ENCODE measurements at places on chromosomes 11 and 22.

GRCh38 chr11:132632641-132633124, 899.6 kb downstream of the OPCML start:
- DNase-seq: peak; percentile 93

DNA sequence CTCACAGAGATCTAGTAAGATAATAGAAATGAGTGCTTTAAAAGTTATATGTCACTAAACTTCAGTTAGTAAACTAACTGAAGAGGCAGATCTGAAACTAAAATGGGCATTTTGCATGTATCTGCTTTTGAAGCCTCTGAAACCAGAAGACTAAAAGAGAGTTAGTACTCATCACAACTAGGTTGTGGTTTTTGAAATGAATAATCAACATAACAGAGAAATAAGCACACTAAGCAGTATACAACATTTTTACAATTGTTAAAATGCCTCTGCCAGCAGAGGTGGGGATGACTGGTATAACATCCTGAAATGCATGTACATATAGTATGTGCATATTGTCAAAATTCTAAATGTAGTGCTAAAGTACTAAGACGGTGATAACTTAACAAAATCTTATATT, 564.5 kb downstream of the DLG2 start:
- DNase-seq: no peak

GRCh38 chr22:46941968-46942798, 179.7 kb downstream of the TBC1D22A start:
- DNase-seq: no peak

GRCh38 chr11:12386745-12387144, 9.4 kb downstream of the PARVA start:
- DNase-seq: no peak

DNA sequence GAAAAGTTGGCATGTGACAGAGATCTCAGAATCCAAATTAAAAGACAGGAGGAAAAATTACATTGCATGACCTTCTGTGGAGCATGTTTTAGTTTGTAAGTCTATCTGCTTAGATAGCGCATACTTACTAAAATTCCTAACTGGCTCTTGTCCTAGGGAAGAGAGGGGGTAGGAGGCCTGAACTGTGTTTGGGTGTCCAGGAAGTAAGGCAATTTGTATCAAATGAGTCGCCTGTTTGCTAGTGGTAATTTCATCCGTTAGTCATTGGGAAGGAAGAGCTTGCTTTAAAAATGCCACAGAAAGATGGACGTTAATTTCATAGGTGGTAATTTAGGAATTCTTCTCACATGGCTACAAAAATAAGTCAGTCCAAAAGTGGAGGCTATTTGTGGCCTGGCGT, 18.5 kb downstream of the GRK3 start:
- no peak for DNase-seq

DNA sequence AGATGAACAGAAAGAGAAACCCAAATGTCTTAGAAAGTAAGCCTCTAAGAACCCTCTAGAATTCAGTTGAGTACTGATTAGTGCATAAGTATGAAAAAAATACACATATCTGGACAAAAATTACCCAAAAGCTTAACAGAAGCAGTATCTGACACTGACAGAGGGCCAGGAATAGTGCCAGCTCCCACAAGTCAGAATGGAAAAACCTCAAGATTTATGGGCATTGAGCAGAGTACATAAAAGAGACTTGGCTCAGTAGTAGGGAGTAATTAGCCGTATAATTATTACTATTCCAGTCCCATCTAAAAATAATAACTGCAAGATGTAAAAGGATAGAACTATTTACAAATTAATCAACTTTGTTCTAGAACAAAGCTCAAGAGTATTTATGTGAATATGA, 834.5 kb downstream of the FAM181B start:
- no peak for DNase-seq

DNA sequence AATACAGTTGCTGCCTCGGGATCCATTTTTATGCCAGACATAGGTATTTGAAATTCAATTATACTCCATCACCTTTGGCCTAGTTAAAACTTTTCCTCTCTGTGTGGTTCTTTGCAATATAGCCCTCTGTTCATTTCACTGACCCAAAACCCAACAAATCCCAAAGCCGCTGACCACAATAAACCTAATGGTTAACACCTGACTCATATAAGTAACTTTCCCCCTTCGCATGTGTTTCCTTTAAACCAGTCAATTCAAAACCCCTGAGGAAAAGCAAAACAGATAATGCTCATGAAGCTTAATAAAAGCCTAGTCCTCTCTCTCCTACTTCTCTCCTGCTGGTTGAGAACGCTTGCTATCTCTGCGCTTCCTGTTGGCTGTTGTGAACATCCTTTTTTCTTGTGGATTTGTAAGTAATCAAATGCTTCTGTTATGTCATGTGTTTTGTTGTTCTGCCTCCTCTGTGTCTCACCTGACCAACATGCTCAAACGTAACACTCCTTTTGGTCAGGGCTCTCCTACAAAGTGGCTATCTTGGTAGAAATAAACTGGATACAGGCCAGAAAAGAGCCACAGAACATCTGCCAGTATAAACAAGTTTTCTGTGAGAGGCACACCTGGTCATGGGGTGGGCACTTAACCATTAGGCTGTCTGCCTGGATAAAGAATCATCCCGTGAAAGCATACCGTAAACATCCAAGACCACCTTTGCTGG, 652.6 kb downstream of the METTL15 start:
- DNase-seq: peak; percentile 78

- DNase-seq: no peak
Measured at GRCh38 chr11:19524171-19524671, 188.4 kb upstream of the NAV2 start.

- peak; percentile 8 for DNase-seq
Measured at GRCh38 chr22:44406341-44407170, 91.5 kb downstream of the RTL6 start.

- DNase-seq: no peak
Measured at GRCh38 chr11:76257074-76257719, 50.9 kb upstream of the WNT11 start.

DNA sequence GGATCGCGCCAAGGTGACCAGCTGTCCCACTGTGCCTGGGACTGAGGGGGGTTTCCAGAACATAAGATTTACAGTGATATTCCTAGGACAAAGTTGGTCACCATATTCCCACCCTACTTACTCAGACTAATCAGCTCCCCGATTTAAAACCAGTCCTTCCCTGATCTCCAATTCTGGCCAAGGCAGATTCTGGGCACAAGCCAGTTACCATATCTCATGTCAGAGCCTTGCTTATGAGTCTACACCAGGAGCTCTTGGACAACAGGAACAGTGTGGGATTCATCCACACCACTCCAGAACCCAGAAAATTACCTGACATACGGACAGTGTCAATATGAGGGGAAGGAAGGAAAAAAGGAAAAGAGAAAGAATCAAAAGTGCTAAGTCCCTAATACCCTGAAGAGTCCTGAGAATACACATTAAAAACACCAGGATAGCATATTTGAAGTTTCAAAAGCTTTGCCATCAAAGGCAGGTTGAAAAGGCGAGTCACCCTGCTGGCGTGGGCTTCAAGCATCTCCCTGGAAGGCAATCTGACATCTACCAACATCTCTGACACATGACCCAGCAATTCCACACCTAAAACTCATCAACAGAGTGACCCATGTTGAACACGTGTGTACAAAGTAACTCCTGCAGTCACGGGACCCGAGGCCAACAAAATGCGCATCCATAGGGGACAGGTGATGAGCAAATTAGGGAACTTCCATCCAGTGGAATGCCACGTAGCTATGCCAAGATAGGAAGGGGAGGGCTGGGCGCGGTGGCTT, 8.0 kb upstream of the IL2RB start:
- no peak for DNase-seq

GRCh38 chr11:117361432-117361831, 33.8 kb downstream of the CEP164 start:
- no peak for DNase-seq

DNA sequence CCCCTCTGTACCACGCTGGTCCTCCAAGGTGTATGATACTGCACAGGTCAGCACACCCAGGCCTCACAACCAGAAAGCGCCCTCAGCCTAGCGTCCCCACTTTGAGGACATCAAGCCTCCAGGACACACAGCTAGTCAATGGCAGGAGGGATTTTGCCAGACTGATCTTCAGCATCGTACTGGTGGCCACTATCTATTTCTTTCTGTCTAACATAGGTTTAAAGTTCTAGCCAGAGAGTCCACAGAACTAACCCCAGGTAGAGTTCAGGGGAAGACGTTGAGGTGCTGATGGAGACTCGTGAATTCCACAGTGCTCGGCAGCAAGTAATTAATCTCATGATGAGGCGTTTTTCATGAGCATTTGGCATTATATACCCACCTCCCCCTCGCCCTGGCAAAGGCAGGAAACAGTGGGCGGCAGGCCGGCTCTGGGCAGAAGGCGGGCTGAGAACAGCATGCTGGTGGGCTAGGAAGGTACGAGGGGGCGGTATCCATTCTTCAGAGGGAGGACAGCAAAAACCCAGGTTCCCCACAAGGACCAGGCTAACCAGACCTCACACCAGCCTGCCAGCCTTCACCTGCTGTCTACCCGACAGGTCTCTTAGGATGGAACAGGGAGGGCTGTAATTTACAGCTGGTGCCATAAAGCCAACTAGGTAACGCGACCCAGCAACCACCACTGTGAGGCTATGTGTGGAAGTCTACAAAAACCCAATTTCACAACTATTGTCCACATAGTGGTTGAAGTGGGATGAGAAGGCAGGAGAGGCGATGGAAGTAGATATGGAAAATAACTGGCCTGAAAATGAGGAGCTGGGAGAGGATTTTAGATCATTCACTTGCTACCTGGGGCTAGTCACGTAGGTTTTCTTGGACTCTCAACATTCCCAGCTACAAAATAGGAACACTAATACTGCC, 18.5 kb downstream of the MYH9 start:
- peak; percentile 44 for DNase-seq

- DNase-seq: no peak
Measured at GRCh38 chr11:109884501-109884900, 208.7 kb upstream of the ZC3H12C start.

DNA sequence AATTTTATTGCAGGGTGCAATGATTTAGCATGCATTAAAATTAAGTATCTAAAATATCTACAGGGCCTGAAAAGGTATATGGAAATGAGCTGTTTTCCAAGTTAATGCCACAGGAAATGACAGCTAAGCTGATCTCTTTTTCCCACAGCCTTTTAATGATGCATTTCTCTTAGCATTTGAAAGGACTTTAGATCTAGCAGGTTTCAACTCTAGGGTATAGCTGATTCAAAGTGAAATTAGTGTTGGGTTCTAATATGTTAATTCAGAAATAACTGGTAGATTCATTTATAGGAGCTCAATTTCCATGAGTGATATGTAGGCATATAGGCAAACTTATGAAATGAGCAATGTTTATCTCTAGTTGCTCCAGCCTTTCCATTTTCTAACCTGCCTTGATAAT, 274.2 kb downstream of the CASP12 start:
- DNase-seq: no peak

DNA sequence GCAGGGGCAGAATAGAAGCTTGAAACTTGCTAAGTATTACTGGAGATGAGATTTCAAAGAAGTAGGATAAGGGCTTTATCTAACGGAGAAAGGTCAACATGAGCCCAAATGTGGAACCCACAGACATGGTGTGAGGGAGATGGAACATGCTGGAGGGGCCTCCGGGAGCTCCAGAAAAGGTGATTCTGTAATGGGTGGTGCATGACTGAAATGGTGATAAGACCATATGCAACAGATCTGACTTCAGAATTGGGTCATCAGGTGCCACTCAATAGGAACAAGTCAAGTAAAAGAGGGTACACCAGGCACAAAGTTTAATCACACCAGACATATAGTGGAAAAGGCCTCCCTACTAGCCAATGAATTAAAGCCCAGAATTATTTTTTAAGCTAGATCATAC, 7.9 kb upstream of the CEP295 start:
- no peak for DNase-seq

DNA sequence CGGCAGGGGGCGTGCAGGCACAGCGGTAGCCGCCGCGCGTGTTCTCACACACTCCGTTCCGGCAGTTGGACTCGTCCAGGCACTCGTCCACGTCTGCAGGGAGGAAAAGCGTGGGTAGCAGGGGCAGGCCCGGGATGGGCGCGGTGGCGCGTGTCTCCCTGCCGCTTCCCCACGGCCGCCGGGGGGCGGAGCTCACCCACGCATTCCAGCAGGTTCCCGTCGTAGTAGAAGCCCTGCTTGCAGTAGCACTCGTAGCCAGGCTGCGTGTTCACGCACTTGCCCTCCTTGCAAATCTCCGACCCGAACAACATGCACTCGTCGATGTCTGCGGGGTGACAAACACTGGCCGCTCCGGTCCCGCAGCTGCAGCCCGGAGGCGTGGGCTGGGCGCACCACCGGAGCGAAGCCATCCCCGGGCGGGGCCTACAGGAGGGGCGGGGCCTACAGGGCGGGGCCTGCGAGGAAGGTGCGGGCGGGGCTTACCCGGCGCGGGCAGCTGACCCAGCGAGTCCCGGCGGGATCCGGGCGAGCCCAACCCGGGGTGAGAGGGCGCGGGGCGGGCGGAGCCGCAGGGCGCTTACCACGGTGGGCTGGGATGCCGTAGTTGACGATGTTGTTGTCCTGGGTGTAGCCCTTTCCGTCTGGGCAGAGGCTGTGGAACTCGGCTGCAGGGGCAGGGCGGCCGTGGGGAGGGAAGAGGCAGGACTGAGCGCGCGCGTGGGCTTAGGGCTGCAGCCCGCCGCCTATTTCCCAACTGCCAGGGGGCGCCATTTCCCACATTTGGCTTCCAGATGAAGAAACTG, 15.6 kb downstream of the SCYL1 start:
- DNase-seq: no peak

DNA sequence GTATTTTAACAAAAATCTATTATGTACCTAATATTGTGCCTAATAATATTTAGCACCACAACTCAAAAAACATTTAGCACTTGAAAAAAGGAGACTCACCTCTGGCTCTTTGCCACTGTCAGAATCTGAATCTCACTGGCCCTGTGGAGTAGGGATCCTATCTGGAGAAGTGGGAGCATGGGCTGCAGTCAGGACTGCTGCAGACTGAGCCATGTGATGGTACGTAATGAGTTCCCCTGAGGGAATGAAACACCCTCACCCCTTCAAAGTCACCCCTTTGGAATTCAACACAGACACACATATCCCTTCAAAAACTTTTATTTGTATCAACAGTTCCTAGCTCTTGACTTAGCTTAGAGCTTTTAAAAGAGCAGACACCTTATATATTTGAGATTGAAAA, 6.5 kb downstream of the PTPMT1 start:
- DNase-seq: no peak

GRCh38 chr11:128685402-128686020, 8.4 kb upstream of the FLI1 start:
- no peak for DNase-seq

GRCh38 chr11:123505546-123506299, 75.7 kb downstream of the GRAMD1B start:
- DNase-seq: no peak

GRCh38 chr22:48676266-48677167, 1151.2 kb downstream of the BRD1 start:
- no peak for DNase-seq

GRCh38 chr22:19940536-19941364, 822 bp upstream of the COMT start:
- DNase-seq: no peak

- no peak for DNase-seq
Measured at GRCh38 chr11:61700212-61700611, 20.0 kb downstream of the DAGLA start.

DNA sequence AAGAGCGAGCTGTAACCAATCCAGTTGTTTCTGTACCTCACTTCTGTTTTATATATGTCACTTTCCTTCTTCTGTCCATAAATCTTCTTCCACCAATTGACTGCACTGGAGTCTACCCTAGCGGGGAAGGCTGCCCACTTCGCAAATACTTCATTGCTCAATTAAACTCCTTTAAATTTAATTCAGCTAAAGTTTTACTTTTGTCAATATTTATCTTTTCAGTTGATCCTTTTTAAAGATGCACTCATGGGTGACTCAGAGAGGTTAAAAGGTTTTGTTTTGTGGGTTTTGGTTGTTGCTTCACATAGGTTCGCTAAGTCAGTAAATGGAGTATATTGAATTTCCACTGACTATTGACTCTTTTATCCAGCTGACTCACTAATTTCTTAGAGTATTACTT, 597.2 kb downstream of the DLG2 start:
- DNase-seq: no peak
